Endothelial cell of coronary artery (primary cell): ENCODE measurements at places on chromosomes 7 and 10. TPM values are rescaled to one million over a fixed set of nuclear protein-coding genes. Genes with fewer than 3 reads are reported as not detected.

The LIPN gene
- total RNA-seq, result not detected in 2 replicates

The KAZALD1 gene
- total RNA-seq, result 1.1 and 1.7 TPM in 2 replicates

The CALML3 gene
- total RNA-seq, result not detected in 2 replicates

The STEAP1B gene
- 23.6 and 29.0 TPM in 2 replicates for total RNA-seq

The ZNF853 gene
- total RNA-seq, result 0.54 and 1.3 TPM in 2 replicates

The ABCB4 gene
- total RNA-seq, result under 0.01 and 0.09 TPM in 2 replicates

The CDC14C gene
- not detected in 2 replicates for total RNA-seq

The SCIN gene
- total RNA-seq, result 0.09 TPM in 1 of 2 replicates, not detected in the other

The ADCY1 gene
- total RNA-seq, result 0.19 and 0.54 TPM in 2 replicates

The CLDN3 gene
- 0.09 TPM in 2 replicates for total RNA-seq

The LMTK2 gene
- 8.0 and 9.9 TPM in 2 replicates for total RNA-seq
